ENCODE measurements at places on chromosomes 4 and X. TPM values are rescaled to one million over a fixed set of nuclear protein-coding genes. Genes with fewer than 3 reads are reported as not detected.
A peak's percentile ranks its signal among the peaks of the same experiment; 100 is the strongest.

DNA sequence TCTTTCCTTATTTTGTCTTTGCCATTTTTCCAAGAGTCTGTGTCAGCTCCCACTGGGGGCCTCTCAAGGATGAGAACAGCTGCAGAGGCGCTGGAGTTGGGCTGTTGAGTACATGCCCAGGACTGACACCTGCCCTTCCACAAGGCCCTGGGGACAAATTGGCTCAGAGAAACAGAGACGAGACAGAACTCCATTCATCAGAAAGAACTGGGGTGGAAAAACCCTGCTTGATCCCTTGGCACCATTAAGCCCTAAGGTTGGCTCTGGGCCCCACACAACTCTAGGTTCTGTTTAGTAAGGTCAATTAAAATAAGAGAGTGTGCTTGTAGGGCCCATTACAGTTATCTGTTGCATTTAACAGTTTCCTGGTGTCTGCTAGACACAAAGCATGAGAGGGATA lies 63.6 kb downstream of the DCX start:
- H3K27me3 ChIP-seq = no peaks in the 10 kb centered on the region
- no peak for DNase-seq
- H3K27ac ChIP-seq = no peak overlapping the region
- no peaks in the 10 kb centered on the region for H3K36me3 ChIP-seq

GRCh38 chr4:23890369-23891063 lies 669 bp upstream of the PPARGC1A start:
- H3K27me3 ChIP-seq = no peaks in the 10 kb centered on the region
- H3K27ac ChIP-seq = peak overlapping the region; percentile 89
- H3K36me3 ChIP-seq = no peaks in the 10 kb centered on the region
- no peak for DNase-seq

Gene PPARGC1A
- total RNA-seq = 4.5 TPM

DNA sequence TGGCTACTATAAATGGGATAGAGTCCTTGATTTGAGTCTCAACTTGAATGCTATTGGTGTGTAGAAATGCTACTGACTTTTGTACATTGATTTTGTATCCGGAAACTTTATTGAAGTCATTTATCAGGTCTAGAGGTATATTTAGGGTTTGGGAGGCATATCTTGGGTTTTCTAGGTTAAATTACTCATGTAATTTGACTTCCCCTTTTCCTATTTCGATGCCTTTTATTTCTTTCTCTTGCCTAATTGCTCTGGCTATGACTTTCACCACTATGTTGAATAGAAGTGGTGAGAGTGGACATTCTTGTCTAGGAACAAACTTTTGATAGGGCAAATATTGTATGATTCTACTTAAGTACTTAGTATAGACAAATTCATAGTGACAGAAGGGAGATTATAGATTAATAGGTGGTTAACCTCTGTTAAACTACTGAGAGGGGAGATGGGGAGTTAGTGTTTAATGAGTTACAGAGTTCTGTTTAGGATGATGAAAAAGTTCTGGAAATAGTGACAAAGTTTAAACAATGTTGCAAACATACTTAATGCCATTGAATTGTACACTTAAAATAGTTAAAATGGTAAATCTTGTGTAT lies 22.8 kb upstream of the HSPA4L start:
- no peak for DNase-seq
- H3K27ac ChIP-seq = no peak overlapping the region
- no peaks in the 10 kb centered on the region for H3K36me3 ChIP-seq
- H3K4me3 ChIP-seq = no peak overlapping the region
- no peaks in the 10 kb centered on the region for H3K4me1 ChIP-seq

DNA sequence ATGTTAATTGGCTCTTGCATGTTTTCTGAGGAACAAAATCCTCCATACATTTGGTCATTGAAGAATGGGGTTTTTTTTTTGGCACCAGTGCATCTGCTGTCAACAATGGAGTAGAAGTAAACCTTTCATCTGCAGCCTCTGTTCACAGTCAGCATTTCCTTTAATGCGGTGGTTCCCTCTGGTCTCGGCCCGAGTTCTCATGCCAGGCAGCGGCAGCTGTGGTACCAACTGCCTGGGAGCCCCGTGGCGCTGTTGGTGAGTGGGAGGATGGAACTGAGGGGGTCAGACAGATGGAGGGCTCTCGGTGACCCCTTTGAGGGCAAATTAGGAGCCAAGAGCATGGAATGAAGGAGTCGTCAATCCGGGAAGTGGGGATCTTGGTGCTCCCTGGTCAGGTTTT lies 114.7 kb downstream of the AFF1 start:
- no peak overlapping the region for H3K4me3 ChIP-seq
- no peaks in the 10 kb centered on the region for H3K27me3 ChIP-seq
- H3K36me3 ChIP-seq = peaks cover 15% of the 10 kb centered on the region
- DNase-seq = no peak
- H3K4me1 ChIP-seq = peaks cover 93% of the 10 kb centered on the region
